ENCODE measurements at places on chromosomes 5 and 9.

DNA sequence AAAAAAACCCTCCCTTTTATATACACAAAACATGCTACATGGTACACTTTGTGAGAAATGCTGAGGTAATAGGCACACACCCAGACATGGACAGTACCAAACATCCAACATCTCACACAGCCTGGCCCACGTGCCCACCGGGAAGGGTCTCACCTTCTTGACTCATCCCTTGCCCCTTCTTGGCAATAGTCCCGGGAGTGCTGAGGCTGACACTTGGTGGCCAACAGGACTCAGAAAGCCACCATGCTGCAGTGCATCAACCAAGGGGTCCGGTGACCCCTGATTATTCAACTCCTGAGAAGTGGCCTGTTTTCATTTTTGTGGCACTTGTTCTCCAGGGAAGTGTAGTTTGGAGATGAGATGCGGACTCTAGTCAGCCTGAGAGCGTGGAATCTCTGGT is 35.0 kb downstream of the ANGPTL2 start:
- DNase-seq: no peak

GRCh38 chr9:134490446-134490845 is 151.2 kb upstream of the COL5A1 start:
- no peak for DNase-seq

DNA sequence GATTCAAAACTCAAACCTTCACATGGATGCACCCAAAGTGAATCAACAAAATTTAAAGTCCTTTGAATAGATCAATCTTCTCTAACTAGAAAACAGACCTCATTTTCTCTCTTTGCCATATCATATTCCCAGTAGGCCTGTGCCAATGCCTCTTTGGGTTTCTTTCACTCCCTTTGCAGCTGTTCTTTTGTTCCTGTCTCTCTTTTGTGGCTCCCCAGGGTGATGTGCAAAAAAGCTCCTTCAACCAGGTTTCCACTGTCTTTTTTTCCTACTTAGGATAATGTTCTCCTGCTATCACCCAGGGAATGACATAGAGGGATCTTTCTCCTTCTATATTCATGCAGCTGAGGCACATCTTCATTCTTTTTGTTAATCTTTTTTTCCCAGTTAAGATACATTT is 54.6 kb downstream of the MARCHF3 start:
- DNase-seq: no peak

GRCh38 chr9:100352727-100353505 is at the start of gene TEX10:
TSS of gene TEX10 (minus strand) at chr9:100352942. CDS start at chr9:100349363, 3,579 bp downstream.
- DNase-seq: peak; percentile 32

DNA sequence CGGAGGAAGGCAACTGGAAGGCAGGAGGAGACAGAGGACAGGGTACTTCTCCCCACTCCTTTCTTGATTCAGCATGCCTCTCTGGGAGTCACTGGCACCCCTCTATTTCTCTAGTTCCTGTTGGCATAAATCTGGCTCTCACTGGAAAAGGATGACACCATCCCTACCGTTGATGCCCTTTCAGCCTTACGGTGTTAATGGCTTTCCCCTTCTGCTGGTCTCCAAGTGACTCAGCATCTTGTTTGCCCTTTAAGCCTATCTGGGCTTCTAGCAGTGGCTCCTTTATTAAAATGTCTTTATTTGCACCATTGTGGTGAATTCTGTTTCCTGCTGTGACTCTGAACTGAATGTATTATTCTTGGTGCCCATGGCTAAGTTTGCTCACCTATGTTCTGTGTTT is 227.3 kb upstream of the GLRA1 start:
- DNase-seq: no peak

DNA sequence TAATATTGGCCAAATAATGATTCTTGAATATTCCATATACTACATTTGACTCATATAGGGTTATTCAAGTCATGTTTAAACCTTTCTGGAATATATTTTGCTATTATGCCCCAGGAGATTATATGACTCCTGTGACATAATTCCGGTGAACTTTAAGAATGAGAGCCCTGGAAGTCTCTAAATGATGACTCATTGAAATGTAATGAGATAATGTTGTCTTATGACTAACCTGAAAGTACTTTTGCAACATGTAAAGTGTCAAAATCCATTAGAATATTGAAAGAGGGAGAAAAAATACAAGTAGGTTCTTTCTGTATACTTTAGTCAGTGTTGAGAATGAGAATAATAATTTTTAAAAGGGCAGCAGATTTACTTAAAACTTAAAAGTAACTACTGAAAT is 830.4 kb downstream of the MAT2B start:
- no peak for DNase-seq

DNA sequence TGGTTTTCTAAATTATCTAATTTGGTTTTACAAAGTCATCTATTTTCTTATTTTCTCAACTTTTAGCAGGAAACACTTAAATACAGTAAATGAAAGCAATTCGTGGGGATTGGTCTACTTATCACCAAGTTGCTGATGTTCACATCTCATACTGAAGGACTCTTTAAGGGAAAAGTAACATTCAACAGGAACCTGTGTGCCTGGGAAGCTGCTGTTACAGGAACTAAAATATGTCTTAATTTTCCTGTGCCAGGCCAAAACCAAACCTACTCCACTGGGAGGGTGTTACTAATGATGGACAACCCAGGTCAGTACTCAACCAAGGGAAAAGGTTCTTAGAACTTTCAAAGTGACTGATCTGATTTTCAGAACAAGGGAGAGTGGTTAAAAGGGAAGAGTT is 5.3 kb downstream of the ISCA1 start:
- no peak for DNase-seq

- no peak for DNase-seq
Measured at GRCh38 chr5:73770172-73771025, 144.4 kb downstream of the ARHGEF28 start.

- DNase-seq: no peak
Measured at GRCh38 chr9:114090798-114091197, 8.3 kb downstream of the KIF12 start.

GRCh38 chr5:6831678-6832671 is 118.7 kb downstream of the TENT4A start:
- no peak for DNase-seq

DNA sequence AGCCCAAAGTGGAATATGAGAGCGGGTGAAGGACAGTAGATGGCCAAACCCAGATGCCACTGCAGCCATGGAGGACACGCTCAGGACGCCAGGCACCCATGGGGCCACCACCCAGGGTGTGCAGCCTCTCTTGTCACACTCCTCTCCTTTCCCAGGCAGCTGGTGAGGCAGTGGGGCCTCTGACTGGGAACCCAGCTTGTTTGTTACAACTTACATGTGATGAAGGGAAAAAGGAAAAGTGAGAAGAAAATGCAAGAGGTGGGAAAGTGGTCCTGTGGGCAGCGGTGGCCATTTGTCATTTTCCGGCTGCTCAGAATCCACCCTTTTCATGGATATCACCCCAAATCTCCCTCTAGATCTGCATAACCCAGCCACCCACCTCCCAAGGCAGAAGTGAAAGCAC is 62.7 kb upstream of the UNC5A start:
- no peak for DNase-seq

DNA sequence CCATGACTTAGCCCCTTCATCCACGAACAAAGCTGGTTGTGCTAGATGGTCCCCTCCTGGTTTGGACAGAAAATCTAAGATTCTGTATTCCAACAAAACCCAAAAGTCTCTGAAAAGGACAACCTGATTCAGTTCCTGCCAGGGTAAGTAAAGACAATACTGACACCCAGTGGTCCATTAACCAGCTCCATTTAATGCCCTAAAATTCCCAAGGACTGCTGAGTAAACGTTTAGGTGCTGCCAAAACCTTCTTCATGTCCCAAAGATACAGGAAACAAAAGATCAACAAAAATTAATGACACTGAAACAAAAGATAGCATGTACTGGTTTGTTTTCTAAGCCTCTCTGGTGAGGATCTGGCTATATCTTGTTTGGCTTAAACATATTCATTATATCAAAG is 25.3 kb upstream of the PPP1R2B start:
- peak; percentile 51 for DNase-seq

DNA sequence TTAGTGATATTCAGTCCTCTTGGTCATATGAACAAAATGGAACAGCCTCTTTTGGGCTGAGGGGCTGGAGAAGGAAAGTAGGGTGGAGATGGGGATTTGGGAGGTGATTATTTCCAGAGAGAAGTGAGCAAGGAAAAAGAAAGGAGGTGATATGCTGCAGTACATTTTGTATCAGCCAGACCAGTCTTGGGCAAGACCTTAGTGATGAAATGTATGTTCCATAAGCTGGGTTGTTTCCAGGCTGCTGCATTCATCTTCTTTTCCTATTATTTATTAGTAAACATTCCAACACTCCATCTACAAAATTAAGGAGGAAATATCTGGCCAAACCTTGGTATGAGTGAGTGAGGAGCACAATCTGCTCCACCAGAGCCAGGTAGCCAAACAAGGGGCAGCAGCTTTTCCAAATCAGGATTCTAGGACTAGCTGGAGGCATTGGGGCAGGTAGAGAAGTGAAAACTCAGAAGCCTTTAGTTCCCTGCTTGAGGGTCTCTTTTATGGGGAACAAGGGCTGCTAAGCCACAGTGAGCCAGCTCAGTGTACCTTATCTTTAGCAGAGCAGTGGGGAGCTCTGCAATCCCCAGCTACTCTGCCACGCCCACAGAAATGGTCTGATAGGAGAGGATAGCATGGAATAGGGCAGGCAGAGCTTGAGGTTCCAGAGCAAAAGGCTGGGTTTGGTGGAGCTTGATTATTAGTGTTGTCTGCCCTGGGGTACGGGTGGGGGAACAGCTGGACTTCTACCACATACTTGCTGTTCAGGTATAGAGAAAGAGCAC is 19.5 kb downstream of the RAD1 start:
- DNase-seq: no peak

DNA sequence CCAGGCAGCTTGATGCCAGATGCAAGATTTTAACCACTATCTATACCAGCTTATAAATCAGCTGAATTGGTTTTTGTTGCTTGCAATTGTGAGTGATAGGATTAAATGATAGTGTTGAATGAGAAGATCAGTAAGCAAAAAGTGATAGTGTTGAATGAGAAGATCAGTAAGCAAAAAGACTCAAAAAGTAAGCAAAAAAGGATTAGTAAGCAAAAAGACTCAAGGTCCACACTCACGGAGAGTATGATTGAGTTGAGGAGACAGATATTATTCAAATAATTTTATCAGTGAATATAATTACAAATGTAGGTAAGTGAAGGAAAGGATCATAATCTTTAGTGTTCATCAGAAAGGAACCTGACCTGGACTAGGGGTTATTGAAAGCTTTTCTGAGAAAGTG is 58.0 kb upstream of the ARRDC3 start:
- no peak for DNase-seq

DNA sequence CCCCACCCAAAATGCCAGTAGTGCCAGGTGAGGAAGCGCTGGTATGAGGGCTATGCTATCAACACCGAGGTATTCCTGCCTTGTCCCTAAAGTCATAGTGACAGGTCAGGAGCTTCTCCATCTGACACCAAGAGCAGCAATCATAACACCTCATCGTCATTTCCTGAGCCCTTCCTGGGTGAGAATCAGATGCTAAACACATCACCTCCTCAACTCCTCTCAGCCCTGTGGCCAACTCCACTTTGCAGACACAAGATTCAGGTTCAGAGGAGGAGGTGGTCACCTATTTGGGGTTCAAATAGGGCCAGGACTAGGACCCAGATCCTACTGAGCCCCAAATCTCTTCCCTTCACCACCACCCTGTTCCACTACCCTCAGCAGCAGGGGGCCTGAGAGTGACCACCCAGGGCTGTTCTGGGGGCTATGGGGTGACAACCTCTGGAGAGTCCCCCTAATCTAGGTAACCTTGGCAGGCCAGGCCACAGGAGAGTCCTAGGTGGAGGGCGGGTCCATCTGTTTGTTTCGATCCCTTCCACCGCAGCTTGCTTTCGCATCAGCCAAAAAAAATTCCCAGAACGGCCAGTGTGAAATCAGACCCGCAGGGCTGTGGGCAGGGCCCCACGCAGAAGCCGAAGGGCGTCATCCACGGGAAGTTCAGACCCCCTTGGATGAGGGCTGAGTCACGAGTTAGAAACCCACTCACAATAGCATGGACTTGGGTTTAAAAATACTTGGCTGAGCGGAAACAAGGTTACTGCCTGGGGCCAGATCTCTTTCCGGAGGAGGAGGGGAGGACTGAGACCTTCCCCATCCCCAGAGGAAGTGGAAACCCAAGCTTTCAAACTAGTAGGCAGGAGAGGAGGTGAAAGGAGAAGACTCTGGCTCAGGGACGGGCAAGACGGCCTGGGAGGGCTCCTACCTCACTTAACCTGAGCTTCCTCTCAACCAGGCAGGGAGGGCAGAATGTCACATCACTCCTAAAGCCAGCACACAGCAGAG is 8.7 kb downstream of the STK10 start:
- DNase-seq: no peak

GRCh38 chr5:79236362-79236969 is 535 bp downstream of the JMY start:
- DNase-seq: no peak

DNA sequence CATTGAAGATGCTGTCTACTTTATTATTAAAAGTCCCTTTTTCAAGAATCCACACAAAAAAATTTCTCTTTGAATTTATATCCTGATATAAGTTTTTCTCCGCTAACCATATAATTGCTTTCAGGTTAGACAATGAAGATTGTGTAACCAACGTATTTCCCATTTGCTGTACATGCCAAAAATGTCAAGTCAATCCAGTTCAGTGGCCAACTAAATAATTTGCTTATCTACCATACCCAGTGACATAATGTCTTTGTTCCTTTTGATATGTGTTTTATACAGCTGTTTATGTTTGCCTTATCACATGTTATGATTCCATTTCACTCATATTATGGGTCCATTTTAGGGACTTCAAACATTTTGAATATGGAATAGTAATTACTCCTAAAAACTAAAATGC is 349.9 kb downstream of the EFNA5 start:
- no peak for DNase-seq

DNA sequence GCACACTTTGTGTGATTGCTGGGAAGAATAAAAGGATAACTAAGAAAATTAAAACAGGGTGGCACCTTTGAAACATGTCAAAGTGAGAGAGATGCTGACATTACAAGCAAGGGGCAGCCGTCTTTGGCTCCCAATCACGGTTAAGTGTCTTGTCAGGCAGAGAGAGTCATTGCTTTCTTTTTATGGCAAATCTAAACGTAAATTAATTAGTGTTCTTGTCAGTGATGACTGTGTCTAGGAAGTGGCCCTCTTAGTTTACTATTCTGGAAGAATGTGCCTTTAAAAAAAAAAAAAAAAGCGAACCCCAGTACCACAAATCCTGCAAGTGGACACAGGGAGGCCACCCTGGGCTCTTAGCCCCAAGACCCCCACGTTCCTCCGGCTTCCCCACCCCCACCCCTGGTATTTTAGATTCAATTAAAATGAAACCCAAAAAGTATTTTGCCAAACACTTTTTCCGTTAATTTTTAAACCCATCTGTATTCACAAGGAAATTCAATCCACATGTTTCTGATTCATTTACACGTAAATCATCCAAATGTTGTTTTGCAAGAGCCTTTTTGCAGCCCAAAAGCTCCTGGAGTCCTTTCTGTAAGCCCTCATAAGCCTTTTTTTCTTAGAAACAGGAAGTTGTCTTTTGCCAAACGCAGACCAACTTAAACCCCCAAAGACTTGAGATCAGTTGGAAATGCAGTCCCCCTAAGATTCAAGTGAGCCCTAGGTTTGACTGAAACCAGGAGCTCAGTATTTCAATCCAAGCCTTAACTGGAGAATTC is 399.3 kb downstream of the EBF1 start:
- no peak for DNase-seq

Measured in NCI-H1694 (cell line).